ENCODE measurements at places on chromosomes 6 and 20.

DNA sequence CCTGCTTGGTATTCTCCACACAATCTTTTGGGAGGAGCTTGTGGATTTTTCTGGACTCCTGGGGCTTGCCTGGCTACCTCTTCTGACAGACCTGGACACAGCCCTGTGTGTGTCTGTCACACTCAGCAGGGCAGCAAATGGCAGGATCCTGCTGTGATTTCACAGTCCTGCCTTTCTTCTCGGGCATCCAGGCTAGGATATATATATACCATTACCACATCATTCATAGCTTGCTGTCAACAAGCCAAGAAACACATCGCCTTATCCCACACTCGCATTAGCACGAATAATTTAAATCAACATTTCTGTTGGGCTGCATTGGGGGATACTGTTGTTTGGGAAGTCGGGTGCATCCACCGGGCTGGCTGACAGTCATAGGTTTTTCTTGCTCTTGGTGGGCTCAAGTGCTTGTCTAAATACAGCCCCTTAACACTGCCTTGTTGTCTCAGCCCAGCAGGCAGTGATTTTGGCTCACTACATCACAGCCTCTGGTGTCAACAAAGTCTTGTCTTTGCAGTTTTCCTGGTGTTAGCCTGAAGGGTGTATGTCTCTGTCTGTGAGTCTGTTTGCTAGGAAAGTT, 154.9 kb upstream of the FERMT1 start:
- DNase-seq = no peak

- no peak for DNase-seq
Observed at GRCh38 chr6:3376064-3376463, 80.8 kb downstream of the SLC22A23 start.

GRCh38 chr6:47303861-47304260, 5.8 kb downstream of the TNFRSF21 start:
- no peak for DNase-seq

GRCh38 chr6:26336355-26337198, 28.4 kb upstream of the BTN3A2 start:
- DNase-seq = no peak

- DNase-seq = no peak
Observed at GRCh38 chr6:89260310-89260709, 43.2 kb upstream of the GABRR1 start.

DNA sequence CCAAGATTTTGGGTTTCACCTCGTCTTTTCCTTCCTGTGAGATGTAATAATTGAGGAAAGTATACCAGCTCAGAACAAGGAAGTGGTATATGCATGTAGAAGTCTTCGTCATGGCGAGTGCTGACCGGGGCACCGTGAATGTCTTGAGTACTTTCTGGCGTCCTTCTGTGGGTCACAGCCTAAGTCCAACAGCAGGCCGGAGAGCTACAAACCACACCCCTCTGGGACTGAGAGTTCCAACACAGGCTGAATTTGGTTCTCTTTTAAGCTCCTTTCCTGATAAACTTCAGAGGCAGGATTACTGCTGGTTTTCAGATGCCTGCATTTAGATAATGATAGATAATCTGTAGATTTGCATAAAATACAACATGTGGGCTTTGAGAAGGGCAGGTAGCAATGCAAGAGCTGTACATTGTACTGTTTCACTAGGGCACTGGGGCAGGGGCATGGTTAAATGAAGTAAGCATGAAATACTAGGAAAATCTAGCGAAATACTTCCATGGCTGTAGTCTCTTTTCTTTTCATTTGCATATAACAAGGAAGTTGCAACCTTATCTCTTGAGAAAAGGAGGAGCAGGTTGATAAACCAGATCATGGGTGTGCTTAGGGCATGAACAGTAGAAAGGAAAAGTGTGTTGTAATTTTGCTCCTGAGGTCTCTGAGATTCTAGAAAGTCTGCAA, at the start of gene ADTRP:
TSS of gene ADTRP (minus strand) at position 156 of the 681 bp plus-strand sequence. CDS start at position 112, 44 bp downstream.
- no peak for DNase-seq

DNA sequence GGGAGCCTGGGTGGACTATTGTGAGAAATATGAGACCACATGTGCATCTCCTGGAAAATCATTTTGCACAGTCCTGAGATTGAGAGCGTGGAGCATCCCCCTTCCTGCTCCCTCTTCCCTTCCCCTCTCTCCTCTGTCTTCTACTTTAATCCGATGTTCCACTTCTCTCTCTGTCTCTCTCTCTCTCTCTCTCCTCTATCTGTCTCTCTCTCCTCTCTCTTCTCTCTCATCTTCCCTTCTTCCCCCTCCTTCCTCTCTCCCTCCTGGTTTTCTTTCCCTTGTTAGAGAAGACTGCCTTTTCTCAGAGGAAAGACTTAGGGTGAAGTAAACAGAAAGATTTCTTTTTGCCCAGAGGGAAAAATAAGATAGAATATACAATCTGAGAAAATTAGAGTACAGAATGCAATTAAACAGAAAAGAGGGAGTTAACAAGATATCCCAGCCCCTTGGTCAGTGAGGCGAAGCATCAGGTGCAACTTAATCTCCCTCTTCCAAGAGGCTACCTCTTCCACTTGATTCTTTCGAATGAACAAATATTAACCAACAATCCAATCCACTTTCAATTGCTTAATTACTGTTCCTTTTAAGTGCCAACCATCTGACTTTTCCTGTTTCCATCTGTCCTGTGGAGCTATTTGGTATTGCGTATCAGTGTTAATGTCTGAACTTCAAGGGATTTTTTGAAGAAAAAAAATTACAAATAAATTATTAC, 14.6 kb downstream of the KHDC1 start:
- DNase-seq = no peak

DNA sequence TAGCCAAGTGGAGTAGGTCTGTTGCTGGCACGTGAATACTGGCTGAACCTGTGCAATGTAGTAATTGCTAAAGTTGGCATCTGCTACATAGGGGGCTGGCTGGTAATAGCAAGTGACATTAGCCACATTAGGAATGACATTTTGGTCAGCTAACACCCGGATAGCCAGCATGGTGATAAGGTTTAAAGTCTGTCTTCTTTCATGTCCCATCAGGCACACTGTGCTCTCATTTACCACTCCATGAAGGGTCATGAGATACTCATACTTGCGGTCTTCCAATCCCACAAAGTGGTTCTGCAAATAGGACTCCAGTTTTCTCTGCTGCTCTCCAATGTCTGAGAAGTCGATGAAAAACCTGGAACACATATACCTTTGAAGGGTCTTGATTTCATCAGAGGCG, 2.8 kb downstream of the TENT5A start:
- DNase-seq = no peak

DNA sequence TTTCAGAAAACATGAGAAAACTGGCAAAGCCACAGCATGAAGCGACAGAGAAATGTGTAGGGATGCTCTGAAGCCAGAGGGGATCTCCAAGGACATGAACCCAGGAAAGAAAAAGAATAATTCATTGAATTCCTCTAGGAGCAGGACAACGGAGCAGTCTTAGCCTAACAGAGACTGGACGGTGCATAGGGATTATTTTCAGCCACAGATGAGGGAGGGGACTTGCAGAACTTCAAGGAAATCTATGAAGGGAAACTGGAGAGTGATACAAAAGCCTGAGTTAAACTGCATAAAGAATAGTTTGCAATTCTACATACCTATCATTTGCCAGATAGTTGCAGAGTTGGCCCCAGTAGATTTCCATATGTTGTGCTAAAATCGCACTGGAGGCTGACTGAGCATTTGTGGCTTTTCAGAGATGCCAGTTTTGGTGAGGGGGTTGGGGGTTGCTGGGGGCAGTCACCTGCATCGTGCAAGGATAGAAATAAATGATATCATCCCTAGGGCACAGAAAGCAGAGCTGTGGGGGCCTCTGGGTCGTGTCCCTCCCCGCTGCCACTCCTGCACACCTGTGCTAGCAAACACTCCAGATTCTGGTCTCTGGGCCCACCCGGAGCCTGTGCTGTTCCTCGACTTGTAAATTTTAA, 443.2 kb upstream of the JARID2 start:
- DNase-seq = no peak

DNA sequence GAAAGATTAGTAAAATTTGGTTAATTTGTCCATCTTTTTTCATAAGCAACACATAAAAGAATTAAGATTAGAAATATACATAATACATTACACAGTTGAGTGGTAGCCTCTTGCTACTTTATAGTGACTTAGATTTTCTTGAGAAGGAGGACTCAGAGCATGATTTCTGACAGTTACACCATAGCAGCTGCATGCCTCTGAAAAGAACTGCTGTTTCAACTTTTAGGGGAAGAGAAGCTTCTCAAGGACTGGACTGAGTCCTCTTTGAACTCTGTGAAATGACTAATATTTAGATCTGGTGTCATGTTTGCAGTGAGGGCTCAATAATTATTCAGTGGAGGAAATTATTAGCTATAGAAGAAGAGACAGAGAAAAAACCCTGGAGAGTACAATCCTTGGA, 272.5 kb downstream of the BTBD9 start:
- DNase-seq = no peak

DNA sequence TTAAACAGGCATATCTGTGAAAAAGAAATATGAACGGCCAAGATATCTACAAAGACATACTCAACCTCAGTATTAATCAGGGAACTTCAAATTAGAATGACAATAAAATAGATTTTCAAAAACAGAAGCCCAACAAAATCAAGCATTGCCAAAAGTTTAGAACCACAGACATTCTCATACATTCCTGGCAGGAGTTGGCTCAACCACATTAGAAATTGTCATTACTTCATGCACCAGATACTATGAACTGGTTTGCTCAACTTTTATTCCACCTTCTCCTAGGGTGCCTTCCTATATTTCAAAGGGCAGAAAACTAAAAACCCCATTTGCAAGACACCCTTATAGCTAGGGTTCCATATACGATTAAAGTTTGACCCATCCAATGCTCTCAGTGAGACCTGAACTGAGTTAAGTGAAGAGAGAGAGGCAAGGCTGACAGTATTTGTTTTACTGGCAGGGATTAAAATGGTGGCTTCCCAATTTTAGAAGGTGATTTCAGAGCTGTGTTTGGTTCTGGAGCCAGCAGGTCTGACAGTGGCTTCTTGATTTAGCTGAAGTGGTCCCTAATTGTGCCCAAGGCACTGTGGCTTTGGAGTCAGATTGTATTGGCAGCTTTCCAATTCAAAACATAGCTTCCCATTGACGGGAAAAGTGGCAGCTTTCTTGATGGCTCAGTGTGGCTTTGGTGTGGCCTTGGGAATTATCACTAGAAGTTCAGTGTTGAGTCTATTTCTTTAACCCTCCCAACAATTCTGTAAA, 77.1 kb upstream of the CDYL start:
- no peak for DNase-seq

DNA sequence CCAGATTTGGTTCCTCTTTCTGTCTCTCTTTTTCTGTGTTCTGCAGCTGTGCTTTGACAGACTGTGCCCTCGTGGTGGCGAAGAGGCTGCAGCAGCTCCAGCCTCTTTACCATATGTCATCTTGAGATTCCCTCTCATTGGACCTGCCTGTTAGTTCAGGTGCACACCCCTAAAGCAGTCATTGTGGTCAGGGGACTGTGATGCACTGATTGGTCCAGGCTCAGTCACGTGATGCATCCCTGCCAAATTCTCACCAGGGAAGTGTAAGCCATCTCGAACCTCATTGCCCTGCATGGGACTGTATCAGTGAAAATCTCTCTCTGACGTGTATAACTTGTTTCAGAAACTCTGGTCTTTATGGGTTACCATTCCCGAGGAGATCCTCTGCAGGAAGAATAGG, 160.3 kb downstream of the EYA2 start:
- DNase-seq = no peak

GRCh38 chr6:52511572-52512151, 65.2 kb downstream of the TRAM2 start:
- no peak for DNase-seq

- no peak for DNase-seq
Observed at GRCh38 chr20:15195378-15195777, 858.0 kb upstream of the FLRT3 start.

- DNase-seq = no peak
Observed at GRCh38 chr6:39424831-39425230, 102.3 kb upstream of the KCNK16 start.

DNA sequence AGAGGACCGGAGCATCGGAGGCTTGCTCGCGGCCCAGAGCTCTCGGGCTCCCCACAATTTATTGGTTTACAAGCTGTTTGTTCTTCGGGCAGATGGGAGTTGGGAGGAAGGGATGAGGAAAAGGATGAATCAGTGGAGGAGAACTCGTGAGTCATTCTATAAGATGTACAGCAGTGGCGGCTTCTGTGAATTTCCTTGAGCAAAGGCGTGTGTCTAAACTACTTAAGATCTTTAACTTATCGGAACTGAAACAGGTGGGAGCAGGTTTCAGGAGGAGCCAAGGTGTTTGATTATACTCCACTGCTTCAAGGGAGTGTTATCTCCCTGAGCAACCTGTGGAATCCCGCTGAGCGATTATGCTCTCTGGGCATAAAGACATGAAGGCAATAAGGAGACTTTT, 50.5 kb upstream of the IBTK start:
- DNase-seq = no peak

DNA sequence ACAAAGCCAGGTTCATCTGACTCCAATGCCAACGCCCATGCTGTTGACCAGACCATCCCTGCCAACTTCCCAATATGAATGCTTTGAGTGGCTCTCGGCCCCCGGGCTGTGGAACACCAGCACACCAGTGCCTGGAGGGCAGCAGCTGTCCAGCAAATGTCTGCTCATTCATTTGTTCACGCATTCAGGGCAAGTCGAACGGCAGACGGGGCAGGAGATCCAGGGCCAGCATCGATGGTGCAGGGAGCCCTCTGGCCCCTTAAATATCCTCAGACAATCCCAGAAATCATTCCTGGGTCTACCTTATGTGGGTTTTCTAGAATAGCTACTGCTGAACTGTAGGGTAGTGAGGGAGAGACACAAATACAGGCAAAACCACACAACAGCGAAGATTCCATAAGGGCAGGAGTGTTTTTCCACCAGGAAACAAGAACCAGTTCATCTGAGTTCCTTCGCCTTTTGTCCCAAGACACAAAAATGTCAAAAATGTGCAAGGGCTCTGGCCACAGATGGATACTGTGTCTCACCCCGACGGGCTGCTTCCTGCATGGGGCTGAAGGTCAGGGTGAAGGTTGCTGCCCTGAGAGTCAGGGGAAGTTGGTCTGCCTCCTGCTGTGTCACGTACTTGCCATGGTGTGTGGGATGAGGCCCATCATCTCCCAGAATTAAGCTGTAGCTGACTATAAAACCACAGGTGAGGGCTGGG, 15.5 kb downstream of the RIPOR3 start:
- no peak for DNase-seq

DNA sequence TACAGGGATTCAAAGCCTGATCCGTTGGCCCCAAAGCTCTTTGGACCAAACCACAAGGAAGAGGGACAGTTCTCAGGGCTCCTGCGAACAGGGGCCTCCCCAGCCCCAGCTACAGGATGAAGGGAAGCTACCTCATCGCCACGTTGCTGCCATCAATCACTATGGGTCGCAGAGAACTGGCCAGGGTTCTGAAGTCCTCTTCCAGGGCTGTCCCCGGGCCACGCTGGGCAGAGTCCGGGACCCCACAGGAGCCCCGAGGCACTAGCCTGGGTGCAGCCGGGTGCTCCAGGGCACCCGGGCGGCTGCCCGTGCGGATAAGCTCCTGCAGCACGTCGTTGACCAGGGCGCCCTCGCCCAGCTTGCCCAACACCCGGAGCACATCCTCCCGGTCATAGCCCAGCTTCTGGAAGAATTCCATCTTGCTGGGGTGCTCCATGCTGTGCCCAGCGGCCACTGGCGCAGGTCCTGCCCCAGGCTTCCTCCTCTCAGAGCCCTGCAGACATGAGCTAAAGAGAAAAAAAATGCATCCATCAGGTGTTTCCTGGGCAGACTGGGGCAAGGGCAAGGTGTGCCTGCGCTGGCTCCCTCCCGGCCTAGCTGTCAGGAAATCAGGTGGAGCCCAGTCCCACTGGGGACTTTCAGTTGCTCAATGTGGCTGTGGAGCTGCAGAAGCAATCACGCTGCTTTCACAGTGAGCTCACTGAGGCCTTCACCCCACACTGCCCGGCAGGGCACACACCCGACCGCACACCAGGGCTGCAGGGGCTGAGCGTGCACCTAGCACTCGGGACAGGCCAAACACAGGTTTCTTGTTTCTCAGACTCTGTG, 10.5 kb downstream of the ZC3H12D start:
- DNase-seq = no peak

Data from stimulated activated CD4-positive, alpha-beta T cell treated with anti-CD3 and anti-CD28 coated beads, Interleukin-15, amount 100 ng/mL, for 48 hours (primary cell).